ENCODE measurements at places on chromosomes 2 and 18. TPM values are rescaled to one million over a fixed set of nuclear protein-coding genes. Genes with fewer than 3 reads are reported as not detected.

SMAD7 gene
- total RNA-seq, result 55.1 TPM

PKP4 gene
- 39.2 TPM for total RNA-seq

CXCR1 gene
- total RNA-seq, result 0.51 TPM

IL36RN gene
- not detected for total RNA-seq

TAF4B gene
- 3.1 TPM for total RNA-seq

OTOF gene
- 0.33 TPM for total RNA-seq

LAMA3 gene
- 5.0 TPM for total RNA-seq

TTL gene
- 32.4 TPM for total RNA-seq
